ENCODE measurements at places on chromosomes 2 and 18.

DNA sequence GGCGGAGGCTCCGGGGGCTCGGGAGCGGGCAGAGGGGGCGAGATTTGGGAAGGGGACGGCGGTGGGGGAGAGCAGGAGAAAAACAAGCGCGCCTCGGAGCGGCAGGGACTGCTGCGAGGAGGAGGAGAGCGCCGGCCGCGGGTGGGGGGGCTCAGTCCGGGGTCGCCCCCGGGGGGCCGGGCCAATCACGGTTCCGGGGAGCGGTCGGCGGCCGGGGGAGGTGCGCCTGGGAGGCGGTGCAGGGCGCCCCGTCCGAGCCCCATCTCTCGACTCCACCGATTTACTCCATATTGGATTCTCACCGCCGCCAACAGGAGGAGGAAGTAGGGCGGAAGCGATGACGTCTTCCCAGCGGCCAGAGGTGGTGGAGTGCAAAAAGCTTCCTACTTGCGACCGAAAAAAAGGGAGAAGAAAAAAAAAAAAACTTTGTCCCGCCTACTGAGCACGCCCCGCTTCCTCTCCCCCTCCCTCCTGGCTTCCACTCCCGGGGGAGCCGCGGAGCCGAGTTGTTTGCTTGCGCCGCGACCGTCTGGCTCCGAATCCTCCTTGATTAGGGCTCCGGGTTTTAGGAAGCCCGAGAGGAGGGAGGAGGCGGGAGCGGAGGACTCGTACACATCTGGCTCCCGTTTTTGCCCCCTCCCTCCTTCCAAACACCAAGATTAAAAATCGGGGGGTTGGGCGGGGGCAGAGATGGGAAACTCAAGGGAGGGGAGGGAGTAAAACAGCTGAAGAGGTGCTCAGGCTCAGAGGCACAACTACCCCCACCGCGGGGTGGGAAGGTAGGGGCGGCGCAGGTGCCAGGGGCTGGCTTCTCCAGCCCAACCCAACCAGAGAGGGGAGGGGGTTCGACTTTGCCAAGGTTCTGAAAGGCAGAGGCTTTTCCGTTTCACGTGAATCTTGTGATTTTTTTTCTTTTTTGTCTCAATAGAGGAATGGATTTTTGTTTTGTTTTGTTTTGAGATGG lies at the start of gene SPRED2:
Gene SPRED2, minus strand, starts transcription at position 373 of the 964 bp plus-strand sequence. CDS start 612 bp downstream, outside the sequence.
- DNase-seq, result peak; percentile 97

GRCh38 chr2:149141046-149141445 lies 102.5 kb downstream of the LYPD6B start:
- no peak for DNase-seq

DNA sequence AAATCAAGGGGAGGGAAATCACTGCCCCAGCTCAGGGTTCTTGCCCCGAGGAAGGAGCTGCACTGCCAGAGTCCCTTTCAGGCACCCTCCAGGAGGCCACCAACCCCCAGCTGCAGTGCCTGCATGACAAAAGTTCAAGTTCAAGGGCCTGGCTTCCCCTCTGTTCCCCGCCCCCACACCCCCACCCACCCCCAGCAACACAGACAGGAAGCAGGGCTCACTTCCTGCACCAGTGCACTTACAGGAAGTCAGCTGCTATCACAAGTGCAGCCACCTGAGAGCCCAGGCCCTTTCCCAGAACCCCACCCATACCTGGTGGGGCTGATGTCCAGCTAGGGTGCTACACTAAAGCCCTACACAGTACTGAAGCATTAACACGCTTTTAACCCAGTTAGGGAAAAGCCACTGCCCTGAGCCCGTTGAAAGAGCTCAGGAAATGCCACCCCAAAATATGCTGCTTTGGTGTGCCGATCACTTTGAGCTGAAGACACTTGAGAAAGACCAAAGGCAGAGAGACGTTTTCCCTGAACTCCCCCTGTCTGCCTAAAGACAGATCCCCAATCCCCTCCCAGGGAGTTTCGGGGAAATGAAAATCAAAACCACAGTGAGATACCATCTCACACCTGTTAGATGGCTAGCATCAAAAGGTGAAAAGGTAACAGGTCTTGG lies 109.9 kb upstream of the CAB39 start:
- no peak for DNase-seq

DNA sequence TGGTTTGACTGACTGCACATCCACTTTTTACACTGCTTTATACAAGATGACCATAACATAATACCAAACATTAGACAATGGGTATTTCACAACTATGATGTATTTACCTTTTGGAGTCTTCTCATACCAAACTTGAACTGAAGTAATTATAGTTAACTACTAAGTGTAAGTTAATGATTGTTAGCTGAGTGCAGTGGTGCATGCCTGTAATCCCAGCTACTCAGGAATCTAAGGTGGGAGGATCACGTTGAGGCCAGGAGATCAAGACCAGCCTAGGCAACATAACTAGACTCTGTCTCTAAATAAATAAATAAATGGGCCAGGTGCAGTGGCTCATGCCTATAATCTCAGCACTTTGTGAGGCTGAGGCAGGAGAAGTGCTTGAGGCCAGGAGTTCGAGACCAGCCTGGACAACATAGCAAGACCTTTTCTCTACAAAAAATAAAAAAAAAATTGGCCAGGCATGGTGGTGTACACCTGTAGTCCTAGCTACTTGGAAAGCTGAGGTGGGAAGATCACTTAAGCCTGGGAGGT lies 44.9 kb upstream of the ORC2 start:
- DNase-seq, result no peak

GRCh38 chr2:240646176-240646899 lies 21.1 kb downstream of the GPR35 start:
- DNase-seq, result no peak

DNA sequence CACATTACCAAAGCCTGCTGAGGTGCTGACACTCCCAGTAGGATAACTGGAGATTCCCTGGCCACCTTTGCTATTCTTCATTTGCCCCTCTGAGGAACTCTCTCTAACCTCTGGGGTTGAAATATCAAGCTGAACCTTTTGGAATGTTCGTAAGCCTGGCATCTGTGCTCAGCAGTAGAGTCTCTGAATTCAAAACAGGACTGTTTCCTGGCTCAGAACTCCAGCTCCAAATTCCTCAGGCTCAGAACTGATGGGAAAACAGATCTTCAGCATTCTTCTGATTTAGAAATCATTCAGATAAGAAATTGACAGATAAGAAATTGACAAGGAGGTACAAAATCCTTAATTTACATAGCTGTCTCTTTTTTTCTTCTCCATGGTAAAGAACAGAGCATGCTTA lies 22.2 kb upstream of the POU3F3 start:
- no peak for DNase-seq

- DNase-seq, result peak; percentile 53
Observed at GRCh38 chr2:144694456-144694855, 174.5 kb upstream of the ZEB2 start.

GRCh38 chr18:78774741-78775141 lies 204.9 kb upstream of the SALL3 start:
- DNase-seq, result no peak

GRCh38 chr2:216740557-216741222 lies 45.3 kb upstream of the IGFBP5 start:
- no peak for DNase-seq

DNA sequence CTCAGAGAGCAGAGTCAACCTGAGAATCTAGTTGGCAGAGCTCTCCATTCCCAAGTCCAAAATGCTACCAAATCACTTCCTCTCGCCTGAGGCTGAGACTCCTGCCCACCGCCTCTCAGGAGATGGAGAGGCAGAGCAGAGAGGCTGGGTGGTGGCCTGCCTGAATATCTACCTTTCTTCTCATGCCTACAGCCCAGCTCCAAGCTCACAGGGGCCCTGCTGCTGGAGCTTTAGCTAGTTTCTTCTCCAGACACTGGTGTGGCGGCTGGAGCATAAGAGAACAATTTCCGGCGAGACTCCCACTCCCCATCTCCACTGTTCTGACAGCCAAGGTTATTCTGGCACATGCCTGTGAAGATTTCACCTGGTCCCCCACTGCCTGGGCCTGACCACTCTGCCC lies 8.1 kb upstream of the CYP26B1 start:
- DNase-seq, result no peak

- no peak for DNase-seq
Observed at GRCh38 chr2:36462311-36462935, 106.8 kb downstream of the CRIM1 start.

DNA sequence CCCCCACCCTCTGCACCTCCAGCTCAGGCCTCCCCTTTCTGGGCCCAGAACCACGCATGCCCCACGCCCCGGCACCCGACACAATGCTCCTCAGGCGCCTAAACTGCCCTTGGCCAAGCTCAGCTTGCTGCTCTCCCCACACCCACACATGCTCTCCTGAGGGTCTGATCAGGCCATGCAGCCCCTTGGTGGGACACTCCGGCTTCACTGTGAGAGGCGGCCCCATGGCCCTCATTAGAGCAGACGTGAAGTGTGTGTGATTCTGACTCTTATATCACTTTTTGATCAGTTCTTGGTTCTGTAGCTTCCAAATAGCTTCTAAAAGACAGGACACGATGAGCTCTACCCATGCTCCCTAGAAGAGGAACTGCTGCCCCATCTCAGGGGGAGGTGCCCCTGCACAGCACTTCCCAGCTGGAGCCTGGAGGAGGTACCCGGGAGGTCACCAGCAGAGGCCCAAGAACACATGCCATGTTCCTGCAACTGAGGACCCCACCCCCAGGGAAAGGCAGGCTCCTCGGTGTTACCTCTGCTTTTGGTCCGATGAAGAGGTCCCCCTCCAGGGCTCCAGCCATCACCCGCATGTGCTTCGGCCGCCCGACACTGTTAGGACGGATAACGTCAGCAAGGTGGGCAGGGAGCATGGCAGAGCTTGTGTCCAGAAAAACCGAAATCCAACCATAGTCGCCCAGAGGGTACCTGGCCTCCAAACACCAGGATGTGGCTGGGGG lies 3.6 kb downstream of the ACTR1B start:
- DNase-seq, result no peak

DNA sequence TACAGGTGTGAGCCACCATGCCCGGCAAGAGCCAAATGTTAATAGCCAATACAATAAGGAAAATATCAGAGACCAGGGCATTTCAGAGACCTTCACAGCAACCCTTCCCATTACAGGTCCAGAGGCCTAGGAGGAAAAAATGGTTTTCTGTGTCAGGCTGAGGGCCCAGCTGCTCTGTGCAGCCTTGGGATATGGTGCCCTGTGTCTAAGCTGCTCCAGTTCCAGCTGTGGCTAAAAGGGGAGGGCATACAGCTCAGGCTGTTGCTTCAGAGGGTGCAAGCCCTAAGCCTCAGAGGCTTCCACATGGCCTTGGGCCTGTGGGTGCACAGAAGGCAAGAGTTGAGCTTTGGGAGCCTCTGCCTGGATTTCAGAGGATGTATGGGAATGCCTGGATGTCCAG lies 20.1 kb upstream of the CCDC195 start:
- DNase-seq, result no peak

DNA sequence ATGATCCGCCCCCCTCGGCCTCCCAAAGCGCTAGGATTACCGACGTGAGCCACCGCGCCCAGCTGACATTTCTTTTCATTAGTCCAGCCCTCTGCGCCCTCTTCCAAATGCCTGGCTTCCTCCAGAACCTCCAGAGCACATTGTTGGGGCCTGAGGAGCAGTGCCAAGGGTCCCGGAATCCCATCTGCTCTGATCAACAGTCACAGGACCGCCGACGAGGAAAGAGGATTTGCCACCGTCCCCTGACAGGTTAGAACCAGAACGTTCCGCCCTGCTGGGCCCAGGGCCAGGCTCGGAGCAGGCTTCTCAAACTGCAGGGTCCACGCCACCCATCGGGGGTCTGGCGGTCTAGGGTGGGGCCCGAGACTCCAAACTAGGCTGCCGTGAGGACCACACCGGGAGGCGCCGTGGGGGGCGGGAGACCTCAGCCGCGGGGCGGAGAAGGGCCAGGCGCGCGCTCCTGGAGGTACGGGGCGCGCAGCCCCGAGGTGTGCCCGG lies 36.9 kb upstream of the ITM2C start:
- no peak for DNase-seq

DNA sequence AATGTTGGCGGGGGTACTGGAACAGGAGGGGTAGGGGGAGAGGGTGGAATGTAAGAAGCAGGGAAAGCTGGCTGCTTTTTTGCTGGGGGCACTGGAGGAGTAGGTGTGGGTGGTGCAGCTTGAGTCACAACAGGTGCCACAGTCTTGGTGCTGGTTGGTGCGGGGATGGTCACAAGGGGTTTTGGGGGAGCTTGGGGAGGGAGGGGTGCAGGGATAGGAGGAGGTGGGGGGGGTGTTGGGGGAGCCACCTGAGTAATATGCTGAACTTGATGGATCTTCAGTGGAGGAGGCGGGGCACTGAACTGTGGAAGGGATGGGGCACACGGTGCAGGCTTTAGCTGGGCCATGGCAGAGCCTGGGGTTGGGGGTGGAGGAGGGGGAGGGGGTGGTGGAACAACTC lies 94.4 kb downstream of the RAPH1 start:
- DNase-seq, result no peak

DNA sequence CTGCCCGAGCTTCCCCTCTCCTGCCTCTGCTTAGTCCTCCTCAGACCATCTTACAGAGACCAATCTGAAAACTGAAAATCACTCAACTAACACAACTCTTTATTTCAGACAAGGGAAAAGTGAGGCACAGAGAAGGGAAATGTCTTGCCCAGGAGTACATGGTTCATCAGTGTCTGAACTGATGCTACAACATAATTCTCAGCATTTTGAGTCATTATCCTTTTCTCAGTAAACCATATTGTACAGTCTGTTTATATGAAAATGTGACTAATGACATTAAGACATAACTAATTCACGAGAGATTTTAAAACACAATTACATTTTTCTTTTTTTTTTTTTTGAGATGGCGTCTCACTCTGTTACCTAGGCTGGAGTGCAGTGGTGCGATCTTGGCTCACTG lies 62.7 kb downstream of the ITSN2 start:
- no peak for DNase-seq

GRCh38 chr18:45069546-45069945 lies 388.9 kb downstream of the SETBP1 start:
- DNase-seq, result no peak

- DNase-seq, result no peak
Observed at GRCh38 chr2:152483276-152484063, 148.5 kb downstream of the FMNL2 start.

DNA sequence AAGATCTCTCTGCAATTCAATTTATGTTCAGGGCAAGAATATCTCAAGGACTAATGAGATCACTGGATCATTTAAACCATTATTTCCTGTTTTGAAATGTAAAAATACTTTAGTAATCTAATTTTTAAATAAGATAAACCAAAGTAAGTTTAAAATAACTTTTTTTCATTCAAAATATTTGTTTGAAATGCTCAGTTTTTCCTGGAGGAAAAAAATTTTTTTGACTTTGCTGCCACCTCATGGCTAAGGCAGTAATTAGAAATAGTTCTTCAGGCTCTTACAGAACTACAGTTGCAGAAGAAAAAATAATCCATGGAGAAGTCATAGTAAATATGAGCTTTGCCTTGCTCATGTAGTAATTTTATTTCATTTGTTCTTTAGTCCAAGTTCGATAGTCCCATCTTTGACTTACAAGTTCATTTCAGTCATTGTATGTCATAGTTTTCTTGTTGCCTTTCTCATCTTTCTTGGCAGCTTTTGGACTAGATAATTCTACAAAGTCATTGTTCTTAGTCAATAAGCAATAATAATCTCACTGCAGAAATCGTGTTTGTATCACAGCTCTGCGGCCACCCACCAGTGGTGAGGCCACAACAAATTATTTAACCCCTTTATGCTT lies 127.4 kb downstream of the DPP4 start:
- peak; percentile 7 for DNase-seq

GRCh38 chr2:130303169-130303568 lies 39.5 kb upstream of the IMP4 start:
- no peak for DNase-seq

GRCh38 chr2:33090553-33091134 lies 143.9 kb downstream of the LTBP1 start:
- DNase-seq, result no peak

All from mammary epithelial cell (primary cell).